Stimulated activated CD4-positive, alpha-beta T cell treated with anti-CD3 and anti-CD28 coated beads, Interleukin-2, amount 100 ng/mL, for 24 hours (primary cell): ENCODE measurements at places on chromosomes 3 and 15.

- no peak for DNase-seq
Measured at GRCh38 chr3:159200176-159200575, 398.3 kb downstream of the MFSD1 start.

- no peak for DNase-seq
Measured at GRCh38 chr3:140568842-140569520, 108.9 kb upstream of the TRIM42 start.

DNA sequence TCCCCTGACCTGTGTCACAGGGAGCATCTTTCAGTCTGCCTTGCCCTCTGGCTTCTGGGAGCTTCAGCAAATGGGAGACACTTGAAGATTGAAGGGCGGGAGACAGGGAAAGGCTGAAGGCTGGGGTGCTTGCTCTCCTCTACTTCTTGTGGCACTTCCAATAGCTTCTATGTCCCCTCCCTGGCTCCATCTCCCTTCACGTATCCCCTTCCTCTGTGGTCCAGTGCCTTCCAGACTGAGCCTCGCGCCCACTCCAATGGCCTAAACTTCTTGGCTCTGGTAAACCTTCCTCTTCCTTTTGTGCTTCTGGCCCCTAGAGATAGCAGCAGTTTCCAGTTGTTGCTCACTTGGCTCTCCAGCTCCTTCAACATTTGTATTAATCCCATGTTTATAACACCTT is 69.8 kb upstream of the TOPAZ1 start:
- no peak for DNase-seq

DNA sequence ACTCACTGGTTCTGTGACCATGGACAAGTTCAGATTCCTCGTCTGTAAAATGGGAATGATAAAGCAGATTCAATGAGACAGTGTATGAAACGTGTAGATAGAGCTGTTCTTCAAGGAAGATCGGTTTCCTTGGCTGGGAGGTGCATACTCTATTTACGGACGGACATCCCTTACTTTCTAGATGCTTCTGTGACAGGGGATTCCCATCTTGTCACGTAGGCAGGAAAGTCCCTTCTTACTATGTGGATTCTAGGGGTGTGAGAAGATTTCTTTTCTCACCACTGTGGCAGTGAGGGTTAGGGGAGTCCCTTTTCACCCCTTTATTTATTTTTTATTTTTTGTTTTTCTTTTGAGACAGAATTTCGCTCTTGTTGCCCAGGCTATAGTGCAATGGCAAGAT is 180.9 kb upstream of the TBL1XR1 start:
- DNase-seq: no peak

DNA sequence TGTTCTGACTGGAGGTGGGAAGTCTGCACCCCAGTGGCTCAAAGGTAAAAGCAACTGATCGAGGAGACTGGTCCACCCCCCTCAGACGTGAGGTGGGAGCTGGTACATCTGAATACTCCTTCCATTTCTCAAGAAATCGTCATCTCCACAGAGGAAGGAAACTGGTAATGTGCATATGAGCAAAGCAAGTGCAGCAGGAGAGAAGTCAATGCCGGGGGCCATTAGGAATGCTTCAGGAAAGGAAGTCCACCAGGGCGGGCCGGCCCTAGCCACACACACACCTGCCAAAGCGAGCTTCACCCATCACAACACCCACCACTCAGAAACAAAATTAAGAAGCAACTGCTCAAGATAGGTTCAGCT is 8.5 kb downstream of the TBC1D2B start:
- no peak for DNase-seq

GRCh38 chr3:122681284-122681973 is 790 bp downstream of the PARP14 start:
- no peak for DNase-seq

- peak; percentile 21 for DNase-seq
Measured at GRCh38 chr3:48897460-48898376, 964 bp downstream of the SLC25A20 start.

DNA sequence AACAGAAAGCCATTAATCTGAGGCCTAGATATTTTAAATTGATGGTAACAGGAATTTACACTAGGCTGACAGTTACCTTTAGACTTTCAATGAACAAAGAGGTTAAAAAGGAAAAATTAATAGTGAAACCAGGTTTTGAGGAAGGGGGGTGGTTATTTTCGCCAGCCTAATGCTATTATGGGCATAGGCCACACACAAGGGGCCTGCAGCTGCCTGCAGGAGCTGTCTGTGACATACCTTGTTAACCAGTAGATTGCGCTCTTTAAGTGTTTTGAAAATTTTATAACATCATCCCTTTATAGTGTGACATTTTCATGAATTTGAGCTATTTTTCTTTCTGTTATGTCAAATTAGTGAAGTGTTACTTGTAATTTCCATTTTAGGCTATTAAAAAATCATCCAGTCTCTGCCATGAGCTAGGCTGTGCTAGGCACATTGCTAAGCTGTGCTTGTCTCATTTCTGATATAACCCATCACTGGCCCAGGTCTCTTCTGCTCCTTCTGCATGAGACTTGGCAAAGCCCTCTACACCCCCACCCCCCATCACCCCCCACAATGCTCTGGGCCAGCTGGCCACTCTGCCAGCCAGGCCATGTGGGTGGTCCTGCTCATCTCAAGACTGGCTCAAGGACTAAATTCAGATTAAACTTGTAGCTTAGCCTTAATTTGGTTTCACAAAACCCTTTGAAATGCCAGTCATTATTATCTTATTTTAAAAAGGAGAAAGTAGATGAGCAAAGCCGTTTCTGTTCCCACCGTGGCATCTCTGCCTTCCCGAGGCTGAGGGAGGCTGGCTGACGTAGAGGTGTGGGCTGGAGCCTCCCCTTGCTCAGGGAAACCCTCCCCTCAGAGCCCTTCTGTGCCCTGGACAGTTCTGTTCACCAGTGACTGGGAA is 48.4 kb upstream of the SEC22A start:
- no peak for DNase-seq

GRCh38 chr15:94579286-94579685 is 347.9 kb downstream of the MCTP2 start:
- no peak for DNase-seq

- no peak for DNase-seq
Measured at GRCh38 chr3:195080125-195080524, 190.8 kb downstream of the XXYLT1 start.

DNA sequence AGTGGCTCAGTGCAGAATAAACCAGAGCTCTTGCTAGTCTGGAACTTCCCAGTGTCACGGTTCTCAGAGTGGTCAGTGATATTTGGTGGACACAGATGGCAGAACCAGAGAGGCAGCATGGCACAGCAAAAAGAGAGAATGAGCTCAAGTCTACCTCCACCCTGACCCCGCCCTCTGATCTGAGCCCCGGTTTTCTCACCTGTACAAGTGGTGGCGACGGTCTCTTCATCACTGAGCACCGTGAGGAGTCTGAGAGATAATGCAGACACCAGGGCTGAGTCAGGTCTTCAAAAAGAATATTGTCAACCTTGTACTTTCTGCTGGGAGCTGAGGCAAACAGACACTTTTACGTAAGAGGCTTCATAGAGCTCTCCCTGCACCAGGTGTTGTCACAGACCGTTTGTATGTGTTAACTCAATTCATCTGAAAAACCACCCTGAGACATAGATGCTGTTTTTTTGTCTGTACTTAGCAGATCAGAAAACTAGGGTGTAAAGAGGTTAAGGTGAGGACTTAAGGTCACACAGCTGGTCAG is 13.2 kb downstream of the FGD5 start:
- no peak for DNase-seq

DNA sequence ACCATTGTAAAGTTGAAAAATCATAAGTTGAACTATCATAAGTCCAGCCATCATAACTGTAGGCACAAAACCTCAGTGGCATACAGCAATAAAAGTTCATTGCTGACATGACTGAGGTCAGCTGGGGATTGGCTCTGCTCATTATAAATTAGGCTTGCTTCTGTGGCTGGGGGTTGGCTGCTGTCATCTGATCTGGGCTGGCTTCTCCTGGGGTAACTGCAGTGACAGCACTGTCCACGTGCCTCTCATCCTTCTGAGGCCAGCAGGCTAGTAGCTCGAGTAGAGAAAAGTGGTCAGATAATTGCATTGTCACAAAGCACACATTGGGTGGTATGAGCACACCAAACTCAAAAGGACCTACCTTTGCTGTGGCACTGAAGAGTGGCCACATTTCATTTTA is 31.3 kb downstream of the CMTM7 start:
- no peak for DNase-seq

DNA sequence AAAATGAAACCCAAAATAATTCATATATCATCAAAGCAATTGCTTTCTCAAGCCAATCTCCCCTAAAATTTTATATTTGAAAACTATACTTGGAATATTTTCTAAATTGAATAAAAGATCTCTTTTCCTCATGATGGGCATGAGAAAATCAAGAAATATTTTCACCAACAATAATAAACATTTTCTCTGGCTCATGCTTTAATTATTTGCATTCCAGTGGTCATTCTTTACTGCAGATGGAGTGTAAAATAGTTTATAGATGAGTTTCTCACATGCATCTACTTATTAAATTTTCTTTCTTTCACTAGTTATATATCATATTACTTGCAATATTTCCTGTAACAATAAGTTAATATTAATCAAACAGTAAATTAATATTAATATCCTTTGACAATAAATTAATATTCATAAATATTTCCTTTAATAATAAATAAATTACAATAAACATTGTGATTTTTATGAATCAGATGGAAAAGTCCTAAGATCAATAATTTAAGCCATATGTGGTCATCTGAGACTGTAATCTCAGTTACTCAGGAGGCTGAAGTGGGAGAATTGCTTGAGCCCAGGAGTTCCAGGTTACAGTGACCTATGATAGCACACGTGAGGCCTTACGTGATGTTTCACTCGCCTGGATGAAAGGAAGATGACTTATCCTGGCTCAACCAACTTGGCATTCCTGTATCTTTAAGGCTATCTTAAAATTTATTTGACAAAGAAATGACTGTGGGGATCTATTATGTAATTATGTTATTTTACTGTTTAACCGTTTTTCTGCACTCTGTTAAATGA is 958.8 kb downstream of the ZPLD1 start:
- no peak for DNase-seq

DNA sequence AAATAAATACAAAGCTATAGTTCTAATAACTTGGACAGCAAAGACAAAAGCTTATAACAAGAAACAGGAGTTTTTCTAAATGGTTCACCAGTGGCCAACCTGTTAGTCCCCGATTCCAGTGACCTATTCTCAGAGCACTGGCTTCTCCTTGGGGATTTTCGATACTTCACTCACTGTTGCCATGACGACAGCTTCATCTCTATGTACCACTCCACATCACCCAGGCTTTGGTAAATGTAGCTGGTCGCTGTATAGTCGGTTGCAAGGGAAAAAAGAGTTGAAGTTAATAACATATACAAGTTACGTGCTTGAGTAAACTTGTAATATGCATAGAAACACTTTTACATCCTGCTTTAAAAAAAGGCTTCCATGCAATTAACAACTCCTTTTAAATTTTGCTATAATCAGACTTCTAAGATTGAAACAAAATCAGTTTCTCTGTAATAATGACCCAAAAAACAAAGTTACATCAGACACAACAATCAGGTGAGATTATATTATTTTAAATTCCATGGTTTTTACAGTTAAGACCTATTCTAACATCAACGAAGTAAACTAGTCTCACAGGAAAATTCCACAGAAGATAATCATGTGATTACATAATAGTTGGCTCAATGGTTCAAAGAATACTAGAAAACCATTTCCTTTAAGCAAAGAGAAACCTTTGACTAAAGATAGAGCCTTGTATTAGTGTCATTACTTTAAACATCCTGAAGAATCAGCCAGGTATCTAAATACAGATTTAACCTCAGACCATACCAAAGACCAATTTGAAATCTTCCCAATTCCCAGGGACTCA is 2.9 kb downstream of the CCNL1 start:
- no peak for DNase-seq

DNA sequence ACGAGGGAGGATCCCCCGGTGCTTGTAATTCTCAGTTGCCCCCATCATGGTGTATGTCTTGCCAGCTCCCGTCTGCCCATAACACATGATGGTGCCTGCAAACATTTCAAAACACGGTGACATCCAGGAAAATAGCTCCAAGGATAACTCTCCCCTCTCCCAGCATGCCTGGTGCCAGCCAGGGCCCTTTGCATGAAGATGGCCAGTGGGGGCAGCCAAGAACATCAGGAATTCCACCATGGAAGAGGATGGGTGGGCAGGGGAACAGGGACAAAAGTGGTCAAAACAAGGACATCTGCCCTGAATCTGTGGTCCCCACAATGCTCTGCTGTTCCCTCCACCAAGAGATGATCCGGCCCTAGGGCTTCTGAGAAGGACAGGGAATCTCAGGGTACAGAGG is 9.0 kb downstream of the KIF9 start:
- no peak for DNase-seq

DNA sequence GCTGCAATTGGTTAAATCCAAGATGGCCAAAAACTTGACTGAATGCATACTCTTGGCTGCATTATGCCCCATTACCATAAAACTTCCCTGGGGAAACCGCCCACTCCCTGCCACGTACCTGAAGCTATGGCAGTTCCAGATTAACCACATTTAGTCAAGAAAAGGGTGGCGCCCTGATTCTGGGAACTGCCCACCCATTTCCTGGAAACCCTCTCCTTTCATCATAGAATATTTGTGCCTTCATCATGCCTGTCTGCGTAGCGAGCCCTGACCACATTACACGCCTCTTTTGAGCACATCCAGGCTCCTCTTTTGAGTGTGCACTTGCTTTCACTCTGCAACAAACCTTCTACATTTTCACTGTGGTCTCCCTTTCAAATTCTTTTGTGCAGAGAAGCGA is 5.2 kb downstream of the LINS1 start:
- peak; percentile 92 for DNase-seq

DNA sequence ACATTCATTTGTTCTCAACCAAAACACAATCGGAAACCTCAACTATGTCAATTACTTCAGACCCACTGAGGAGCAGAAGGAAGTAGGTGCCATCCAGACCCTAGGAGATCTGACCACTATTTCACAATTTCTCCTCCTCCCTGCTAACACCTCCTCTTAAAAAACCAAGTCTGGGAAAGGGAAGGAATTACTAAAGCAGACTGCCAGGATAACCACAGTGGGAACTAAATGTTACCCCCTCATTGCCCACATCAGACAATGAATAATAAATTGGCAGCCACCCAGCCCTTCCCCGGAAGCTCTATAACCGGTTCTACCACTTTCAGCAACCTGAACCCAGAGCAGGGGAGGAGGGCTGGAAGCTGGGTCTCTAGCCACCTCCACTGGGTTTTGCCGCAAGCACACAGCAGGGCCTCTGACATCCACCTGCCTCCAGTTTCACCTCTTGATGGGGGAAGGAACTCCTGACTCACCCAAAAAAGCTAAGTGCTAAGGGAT is 17.6 kb downstream of the C15orf62 start:
- peak; percentile 67 for DNase-seq

DNA sequence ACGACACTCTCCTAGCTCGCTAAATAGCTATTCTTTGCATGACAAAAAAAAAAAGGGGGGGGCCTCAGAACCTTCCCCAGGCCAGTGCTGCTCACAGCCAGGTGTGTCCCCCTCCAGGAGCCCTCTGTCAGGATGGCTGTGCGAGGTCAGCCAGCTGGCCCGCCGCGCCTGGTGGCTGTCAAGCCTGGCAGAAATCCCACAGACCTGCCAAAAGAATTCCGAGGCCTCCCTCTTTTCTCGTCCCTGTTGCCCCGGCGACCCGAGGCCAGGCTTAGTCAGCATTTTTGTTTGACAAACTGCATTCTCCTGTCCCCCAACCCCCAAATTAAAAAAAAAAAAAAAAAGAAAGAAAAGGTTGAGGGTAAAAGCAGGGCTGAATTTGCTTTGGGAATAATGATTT is 61.9 kb downstream of the TM4SF4 start:
- no peak for DNase-seq
